ENCODE measurements at places on chromosomes 5 and 9. TPM values are rescaled to one million over a fixed set of nuclear protein-coding genes. Genes with fewer than 3 reads are reported as not detected.

PARP8 gene
- 5.7 TPM for total RNA-seq

COL23A1 gene
- 4.3 TPM for total RNA-seq

GRCh38 chr5:123094919-123095797, 6.1 kb downstream of the PRDM6 start:
- DNase-seq, result no peak

DNA sequence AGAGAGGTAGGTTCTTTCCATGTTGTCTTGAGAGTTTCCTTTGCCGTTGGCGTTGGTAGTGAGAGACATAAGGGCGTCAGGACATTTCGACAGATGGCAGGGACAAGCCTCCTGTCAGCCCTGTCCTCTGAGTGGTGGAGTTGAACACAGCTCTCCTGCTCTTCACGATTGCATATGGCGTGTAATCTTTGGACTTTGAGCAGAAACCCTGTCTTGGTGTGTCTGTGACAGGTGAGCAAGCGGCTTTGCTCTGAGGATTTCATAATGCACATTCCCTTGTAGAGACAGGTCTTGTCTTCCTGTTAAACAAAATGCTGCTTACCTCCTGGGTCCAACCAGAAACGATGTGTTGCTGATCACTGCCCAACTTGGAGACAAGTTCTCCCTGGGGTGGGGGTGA, 146.5 kb downstream of the NXNL2 start:
- no peak for DNase-seq

GRCh38 chr5:131209506-131210150, 38.9 kb downstream of the LYRM7 start:
- peak; percentile 43 for DNase-seq

GRCh38 chr9:14323985-14324650, 10.2 kb upstream of the NFIB start:
- DNase-seq, result peak; percentile 17

DNA sequence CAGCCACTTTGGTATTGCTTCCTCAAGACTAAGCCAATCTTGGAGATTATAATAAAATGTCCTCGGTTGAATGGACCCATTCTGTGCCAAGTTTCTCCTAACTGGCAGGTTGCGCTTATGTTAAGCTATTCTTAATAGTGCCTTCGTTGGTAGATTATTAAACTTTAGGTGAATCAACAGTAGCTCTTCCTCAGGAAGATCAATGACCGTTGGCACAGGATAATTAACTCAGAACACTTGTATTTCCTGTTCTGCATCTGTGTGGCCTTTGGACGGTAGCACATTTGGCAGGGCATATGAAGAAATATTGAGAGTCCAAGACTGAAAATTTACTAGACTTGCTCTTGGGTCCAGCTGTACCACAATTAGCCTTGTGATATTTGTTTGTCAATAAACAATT, 402.9 kb downstream of the MLLT3 start:
- no peak for DNase-seq
